ENCODE measurements at places on chromosomes 16 and 17.

DNA sequence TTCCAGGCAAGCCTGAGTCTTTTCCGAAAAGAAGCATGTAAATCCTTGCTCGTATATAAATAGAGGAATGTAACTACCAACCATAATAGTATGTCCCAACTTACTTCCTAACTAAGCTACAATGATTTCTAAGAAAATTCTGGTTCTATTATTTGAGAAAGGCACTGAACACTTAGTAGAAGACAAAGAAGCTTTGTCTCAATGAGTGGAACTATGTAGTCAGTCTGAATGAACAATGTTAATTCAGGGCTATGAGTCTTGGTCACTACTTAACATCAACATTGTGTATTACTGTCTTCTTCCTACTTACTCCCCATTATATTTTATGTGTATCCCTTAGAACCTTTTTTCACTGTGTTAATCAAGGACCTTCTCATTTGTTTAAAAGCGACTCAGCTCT is 206.0 kb downstream of the CYB561 start:
- DNase-seq = no peak

DNA sequence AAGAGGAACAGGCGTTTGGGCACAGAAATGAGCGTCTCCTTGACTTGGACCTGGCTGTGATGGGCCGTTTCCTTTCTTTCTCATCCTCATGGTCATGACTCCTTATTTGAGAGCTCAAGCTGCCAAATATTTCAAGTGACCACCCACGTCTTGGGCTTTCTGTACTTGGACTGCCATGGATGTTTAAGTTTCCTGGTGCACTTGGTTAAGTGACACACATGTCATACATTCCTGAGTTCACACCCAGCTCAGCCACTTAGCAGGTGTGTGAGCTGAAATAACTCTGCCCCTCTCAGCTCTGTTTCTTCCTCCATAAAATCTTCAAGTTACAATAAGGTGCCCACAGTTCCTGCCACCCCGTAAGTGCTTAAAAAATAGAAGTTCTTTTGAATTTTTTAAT is 114.5 kb downstream of the CLEC16A start:
- no peak for DNase-seq

DNA sequence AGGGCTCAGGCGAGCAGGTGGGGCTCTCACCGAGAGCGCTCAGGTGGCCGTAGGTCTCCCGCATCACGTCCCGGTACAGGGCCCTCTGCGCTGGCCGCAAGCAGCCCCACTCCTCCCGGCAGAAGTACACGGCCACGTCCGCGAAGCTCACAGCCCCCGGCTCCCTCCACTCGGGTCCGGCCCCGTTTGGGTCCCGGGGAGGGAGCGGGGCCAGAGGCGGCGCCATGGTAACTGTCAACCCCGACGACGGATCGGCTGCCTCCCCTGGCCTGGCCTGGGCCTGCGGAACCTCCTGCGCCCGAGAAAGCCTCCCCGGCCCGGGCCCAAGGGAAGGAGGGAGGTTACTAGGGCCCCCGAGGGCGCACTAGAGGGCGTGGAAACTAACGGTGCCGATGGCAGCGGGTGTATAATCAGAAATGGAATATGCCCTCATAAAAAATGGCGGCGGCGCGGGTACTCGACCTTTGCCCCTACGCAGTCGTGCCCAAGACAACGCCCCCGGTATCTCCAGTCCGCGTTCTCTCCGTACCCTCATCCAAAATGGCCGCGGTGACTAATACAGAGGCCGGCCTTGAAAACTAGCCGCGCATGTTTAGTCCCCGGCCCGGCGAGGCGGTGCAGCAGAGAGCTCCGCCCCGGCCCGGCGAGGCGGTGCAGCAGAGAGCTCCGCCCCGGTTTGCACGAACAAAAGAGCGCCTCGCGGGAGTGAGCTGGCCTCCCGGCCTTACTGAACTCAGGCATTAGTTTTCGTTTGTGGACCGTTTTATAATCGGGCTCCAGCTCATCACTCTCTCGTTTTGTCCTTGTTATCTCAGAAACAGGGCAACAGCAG is at the start of gene ZNF764:
Gene ZNF764, minus strand, starts transcription at position 418 of the 832 bp plus-strand sequence. Its CDS starts 192 bp downstream, at position 226.
- DNase-seq = peak; percentile 98

DNA sequence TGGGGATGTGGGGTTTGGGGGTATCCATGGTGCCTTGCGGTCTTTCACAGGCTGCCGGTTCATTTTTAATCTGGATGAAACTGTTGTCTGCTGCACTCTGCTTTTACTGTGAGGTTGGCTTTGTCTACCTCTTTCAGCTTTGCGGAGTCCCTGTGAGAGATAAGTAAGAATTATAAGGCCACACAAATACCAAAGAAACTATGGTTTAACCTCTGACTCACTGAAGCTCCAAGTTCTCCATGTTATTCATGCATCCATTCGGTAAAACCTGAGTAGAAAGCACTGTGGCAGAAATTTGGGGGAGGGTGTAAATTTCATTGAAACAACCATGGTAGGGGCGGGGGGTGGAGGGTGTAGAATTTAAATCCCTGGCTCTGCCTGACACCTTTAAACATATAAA is 30.5 kb downstream of the KIAA0753 start:
- DNase-seq = no peak

- DNase-seq = no peak
Observed at GRCh38 chr16:11698271-11698689, 30.0 kb downstream of the SNN start.
